Stimulated activated CD8-positive, alpha-beta memory T cell treated with anti-CD3 and anti-CD28 coated beads, Interleukin-15, amount 100 ng/mL, for 4 hours (primary cell): ENCODE measurements at places on chromosomes 2 and 18.

GRCh38 chr2:96618596-96619283, 19.4 kb downstream of the KANSL3 start:
- DNase-seq: no peak

DNA sequence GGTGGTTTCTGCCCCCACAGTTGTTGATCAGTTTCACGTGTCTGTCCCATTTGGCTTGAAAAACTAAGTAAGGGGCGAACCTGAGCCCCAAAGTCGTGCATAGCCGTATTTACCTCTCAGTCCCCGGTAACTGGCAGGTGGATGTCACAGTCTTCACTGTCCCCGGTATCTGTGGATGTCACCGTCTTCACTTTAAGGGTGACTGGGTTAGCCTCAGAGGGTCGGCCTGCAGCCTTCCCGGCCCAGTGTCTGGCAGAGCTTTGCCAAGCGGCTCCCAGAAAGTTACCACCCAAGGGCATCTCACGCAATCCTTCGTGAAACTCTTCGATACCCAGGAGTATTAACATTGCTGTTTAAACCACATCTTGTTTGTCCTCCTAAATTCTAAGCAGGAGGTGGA, 125.3 kb upstream of the CTDP1 start:
- no peak for DNase-seq

DNA sequence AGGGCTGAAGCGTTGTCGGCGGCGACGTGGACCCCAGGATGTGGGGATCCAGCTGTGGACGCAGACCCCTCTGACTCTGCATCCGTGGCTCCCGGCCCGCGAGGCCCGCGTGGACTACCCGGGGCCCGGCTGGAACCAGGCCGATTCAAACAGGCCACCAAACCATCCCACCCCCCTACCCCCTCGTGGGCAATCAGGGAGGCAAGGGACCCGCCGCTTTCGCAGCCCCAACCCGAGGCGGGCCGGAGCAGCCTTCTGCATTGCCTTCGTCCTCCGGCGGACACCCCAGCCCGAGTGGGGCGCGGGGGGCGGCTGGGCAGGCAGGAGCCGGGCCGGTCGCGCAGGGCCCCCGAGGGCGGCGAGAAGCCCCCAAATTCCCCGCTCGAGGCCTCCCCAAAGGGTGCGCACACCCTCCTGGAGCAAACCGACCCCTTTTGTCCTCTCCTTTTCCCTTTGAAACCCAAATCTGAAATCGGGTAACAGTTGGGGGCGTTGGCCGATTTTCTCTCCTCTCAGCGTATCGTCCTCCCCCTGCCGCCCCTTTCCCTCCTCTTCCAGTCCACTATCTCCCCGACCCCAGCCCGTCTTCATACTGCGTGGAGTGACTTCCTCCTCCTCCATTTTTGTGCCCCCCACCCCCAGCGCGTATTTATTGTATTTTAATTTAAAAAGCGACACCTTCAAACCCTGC, 7.4 kb downstream of the SP9 start:
- DNase-seq: no peak

DNA sequence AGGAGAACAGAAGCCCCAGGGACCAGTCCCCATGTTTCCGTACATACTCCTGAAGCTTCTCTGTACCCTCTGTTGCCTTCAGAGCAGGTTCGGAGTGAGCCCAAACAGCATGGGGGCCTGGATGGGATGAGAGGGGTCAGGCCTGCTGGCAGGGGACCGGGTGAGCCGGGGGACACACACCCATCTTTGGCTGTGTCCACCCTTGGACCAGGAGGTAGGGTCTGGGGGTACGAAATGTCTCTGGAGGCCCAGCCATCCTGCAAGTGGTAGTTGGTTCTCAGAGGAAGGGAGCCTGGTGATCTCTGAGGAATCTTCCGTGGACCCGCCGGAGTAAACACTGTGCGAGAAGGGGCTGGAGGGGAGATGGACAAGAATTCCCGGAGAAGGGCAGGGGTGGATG, 15.3 kb downstream of the FBLN7 start:
- no peak for DNase-seq

GRCh38 chr2:60530660-60531281, 22.7 kb downstream of the BCL11A start:
- DNase-seq: no peak

- no peak for DNase-seq
These were observed 135.5 kb downstream of the MYO3B start for GRCh38 chr2:170313347-170313991.

DNA sequence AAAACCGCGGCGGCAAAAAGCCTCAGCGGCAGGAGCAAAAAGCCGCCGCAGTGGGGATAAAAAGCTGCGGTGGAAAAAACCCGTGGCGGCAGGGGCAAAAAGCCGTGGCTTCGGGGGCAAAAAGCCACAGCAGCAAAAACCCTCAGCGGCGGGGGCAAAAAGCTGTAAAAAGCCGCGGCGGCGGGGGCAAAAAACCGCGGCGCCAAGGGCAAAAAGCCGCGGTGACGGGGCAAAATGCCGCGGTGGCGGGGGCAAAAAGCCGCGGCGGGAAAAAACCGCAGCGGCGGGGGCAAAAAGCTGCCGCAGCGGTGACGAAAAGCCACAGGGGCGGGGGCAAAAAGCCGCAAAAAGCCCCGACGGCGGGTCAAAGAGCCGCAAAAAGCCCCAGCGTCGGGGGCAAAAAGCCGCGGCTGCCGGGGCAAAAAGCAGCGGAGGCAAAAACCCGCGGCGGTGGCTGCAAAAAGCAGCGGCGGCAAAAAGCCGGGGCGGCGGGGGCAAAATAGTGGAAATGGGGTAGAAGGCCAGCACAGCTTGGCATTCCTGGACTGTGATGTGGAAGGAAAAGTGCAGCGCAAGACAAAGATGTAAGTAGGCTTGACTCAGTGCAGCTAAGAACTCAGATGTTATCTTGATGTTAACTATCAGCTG, 151.8 kb downstream of the ANKRD30BL start:
- DNase-seq: no peak
